ENCODE measurements at places on chromosomes 1 and 21.

GRCh38 chr1:9573723-9574122 lies 15.0 kb upstream of the TMEM201 start:
- no peak for DNase-seq

DNA sequence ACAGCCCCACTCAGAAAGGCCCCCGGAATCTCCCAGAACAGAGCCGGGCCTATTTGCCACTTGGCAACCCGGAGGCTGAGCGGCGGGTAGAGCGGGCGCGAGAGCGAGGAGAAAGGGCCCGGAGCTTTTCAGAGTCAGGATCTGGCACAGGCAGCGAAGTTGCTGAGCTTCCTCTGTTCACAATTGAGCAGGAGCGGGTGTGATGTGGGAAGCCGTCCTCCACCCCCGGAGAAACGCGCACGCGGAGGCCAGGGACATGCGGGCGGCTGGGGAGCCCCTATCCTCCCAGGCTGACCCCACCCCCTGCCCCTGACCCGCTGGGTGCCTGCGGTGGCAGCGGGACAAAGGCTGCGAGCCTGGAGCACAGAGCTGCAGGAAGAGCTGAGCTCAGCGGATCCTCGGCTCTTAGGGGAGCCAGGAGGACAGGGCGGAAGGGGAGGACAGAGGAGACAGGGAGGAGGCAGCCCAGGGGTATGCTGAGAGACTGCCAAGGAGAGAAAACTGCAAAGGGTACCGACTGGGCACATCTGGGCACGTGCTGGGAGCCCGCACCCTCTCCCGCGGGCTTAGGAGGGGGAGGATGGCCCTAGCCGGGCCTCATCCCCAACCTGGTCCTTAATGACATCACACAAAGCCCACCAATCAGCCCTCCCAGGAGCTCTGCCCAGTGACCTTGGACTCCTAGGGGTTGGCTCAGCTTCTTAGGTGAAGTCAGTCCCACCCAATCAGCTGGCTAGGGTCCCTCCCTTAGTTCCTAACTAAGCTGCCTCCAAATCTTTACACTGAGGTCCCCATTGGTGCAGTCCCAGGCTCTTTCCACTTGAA lies 9.3 kb downstream of the KIF21B start:
- no peak for DNase-seq

- DNase-seq = no peak
These were observed 6.3 kb downstream of the CDKN2C start for GRCh38 chr1:50976111-50976889.

GRCh38 chr1:106554294-106554693 lies 502.2 kb upstream of the PRMT6 start:
- no peak for DNase-seq

DNA sequence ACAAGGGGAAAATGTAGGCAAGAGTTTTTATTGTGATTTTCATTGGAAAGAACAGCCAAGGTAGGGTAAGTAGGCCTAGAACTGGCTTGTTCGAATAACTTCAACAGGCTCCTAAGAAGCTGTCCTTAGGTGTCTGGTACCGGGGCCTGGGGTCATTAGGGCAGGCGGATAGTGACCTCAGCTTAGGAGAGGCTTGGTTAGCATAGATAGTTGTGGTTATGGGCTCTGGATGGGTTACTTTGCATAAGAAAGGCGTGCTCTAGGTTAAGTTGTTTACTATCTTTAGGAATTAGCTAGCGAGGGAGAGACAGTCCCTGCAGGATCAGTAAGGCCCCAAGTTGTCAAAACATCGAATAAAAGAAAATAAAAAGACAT lies 20.7 kb upstream of the HPCAL4 start:
- DNase-seq = no peak

GRCh38 chr1:26582836-26583460 lies 53.4 kb downstream of the RPS6KA1 start:
- no peak for DNase-seq

- no peak for DNase-seq
These were observed 19.8 kb upstream of the ASB17 start for GRCh38 chr1:75952016-75952415.

DNA sequence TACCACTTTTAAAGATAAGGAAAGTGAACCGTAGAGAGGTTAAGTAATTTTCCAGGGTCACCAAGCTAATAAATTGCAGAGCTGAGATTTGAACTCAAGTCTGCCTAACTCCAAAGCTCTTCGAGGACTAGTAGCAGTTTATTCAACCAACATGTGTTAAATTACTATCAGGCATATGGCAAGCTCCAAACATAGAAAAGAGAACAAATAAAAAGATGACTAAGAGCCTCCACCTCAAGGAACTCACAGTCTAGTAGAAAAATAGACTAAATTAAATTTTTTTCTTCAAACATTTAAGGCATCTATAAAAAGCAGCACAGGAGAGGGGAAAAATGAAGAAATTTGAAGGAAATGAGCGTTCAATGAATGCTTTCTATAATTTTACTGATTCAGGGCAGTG lies 22.2 kb downstream of the SLC9C2 start:
- no peak for DNase-seq

- DNase-seq = no peak
These were observed 26.3 kb upstream of the NHLH2 start for GRCh38 chr1:115867216-115867615.

GRCh38 chr1:28822799-28823198 lies 10.8 kb downstream of the OPRD1 start:
- no peak for DNase-seq

- DNase-seq = no peak
These were observed 78.8 kb upstream of the ARHGAP29 start for GRCh38 chr1:94316183-94316582.

DNA sequence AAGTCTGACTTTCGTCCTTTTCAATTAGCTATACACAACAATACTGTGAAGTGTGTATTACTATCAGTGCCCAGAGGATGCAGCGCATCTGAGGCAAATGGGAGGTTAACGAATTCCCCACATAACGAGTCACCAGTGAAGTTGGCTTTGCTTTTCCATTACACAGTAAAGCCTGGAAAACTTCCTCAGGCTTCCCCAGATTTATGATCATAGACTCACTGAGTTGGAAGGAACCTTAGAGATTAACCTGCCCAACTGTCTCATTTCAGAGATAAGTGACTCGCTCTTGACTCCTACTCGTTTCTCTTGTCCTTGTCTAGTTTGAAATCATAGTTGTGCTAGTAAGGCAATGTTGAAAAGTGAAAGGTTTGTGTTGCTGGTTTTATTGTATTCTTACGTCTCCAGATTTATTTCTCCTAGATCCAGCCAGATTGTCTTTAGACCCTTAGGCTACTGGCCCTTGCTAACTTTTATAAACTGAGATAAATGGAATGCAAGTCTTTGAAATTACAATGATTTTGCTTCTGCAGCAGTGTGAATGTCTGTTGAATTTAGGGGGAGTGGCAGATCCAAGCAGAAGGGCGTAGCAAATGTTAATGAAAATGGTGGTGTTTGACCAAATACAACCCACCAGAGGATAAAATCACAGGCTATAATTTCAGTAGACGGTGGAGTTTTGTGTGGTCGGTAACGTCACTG lies 17.3 kb downstream of the S1PR1 start:
- DNase-seq = no peak

GRCh38 chr1:30159015-30159414 lies 564.4 kb downstream of the MATN1 start:
- DNase-seq = no peak

- no peak for DNase-seq
These were observed 1.7 kb upstream of the DUSP10 start for GRCh38 chr1:221743416-221744208.

- DNase-seq = no peak
These were observed 40.3 kb downstream of the KIF1B start for GRCh38 chr1:10250663-10251062.

DNA sequence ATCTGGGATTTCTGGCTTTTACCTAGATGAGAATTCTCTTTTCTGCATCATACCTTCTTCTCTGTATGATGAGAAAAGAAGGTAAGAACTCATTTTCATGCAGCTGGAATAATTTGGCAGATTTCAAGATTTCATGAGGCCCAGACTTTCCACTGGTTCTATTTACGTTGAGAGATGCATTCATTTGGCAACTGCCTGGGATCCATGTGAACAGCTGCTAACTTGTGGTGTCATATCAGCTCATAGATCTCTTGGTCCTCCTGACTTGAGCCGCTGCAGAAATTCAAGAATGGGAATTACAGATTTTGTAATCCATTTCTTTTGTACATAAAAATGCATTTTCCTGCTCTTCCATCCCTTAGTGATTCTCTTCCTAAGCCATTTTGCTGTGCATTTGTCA lies 17.1 kb upstream of the C1orf87 start:
- no peak for DNase-seq

DNA sequence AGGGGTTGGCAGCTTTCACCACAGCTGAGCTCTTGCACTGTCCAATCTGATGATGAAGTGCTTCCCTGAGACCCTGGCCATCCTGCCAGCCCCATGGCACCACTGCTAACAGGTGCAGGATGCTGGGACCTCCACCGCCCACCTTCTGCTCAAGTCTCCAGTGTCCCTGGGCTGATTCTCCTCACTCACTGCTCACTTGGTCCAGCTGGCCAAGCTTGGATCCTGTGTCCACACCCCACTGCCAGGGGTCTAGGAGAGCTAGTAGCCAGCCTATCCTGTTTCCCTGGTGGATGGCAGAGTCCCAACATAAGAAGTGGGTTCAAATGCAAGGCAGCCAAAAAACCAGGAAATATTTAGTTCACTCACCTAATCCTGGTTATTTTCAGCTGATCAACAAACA lies 217.2 kb upstream of the IRF2BP2 start:
- DNase-seq = no peak

DNA sequence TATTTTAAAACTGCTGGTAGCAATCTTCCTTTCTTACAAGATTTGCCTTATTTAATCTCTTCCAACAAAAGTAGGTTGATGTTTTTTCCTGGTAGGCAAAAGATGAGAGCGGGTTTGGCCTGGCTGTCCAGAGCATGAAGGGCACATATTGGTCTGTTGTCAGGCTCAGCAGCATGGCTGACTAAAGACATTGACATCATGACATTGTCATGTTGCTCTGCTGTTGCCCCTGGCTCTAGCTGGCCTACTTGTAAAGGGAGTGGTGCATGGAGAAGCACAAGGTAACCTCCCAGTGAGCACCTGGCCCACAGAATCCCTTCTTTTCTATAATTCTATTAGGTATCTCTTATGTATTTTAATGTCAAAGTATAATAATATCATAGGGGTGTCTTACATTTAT lies 23.6 kb downstream of the GNPAT start:
- DNase-seq = no peak

GRCh38 chr1:24890887-24891286 lies 39.2 kb downstream of the RUNX3 start:
- no peak for DNase-seq

DNA sequence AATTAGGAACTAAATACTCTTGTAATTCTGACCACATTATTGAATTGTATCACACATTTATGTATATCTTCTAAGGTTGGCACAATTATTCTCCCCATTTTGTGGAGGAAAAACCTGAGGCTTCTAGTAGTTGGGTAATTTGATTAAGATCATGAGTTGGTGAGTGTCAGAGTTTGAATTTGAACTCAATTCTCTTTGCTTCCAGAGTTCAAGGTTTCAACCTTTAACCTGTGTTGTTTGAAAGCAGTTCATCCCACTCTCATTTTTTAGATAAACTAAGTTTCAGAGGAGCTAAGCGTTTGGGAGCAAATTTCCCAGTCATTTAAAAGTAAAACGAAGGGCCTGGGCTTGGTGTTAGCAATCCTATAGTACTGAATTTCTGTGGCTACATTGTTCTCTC lies 293.4 kb downstream of the ADGRL2 start:
- DNase-seq = no peak

GRCh38 chr1:101112051-101112780 lies 86.6 kb upstream of the DPH5 start:
- peak; percentile 88 for DNase-seq

- no peak for DNase-seq
These were observed 7.9 kb upstream of the ERICH3 start for GRCh38 chr1:74681449-74681848.

- no peak for DNase-seq
These were observed 85.1 kb downstream of the CLDN17 start for GRCh38 chr21:30081506-30081905.

DNA sequence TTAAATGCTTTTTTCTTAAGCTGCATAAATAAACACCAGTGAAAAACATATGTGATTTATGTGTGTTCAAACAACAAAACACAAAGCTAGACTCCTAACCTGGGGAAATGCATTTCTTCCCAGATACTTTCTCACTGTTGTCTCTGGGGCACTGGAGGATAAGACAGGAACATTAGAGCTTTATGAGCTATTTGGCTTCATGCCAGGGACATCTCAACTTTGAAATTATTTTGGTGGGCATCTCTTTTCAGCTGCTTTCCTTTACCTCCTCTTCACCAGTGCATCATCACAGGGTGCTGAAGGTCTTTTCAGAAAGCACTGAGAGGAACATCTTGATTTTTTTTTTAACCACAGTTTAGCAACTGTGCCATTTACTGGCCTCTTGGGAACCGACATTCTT lies 212.9 kb downstream of the DNM3 start:
- no peak for DNase-seq

DNA sequence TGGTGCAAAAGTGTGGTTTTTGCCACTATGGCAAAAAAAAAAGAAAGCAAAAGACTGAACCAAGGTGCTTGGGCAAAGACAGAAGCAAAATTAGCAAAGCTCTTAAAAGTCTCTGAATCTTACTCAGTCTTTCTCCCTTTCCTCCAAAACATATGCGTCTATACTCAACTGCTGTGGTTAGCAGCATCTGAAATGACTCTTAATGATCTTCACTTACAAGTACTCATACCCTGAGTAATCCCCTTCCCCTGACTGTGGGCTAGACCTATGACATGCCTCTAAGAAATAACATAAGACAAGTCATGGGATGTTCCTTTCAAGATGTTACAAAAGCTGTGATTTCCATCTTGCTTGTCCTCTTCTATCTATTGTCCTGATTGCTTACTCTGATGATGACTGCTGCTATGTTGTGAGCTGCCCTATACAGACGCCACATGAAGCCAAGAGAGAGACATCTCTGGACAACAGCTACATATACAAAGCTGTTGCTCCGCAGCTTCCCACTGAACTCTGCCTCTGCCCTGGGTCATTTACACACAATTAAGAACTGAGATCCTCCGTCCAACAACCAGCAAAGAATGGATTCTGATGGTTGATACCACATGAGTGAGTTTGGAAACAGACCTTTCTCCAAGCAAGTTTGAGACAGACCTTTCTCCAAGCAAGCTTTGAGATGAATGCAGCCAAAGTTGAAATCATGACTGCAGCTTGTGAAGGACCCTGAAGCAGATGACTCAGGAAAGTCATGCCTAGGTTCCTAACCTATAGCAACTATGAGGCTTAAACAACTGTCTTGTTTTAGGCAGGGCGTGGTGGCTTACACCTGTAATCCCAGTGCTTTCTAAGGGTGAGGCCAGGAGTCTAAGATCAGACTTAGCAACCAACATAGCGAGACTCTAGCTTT lies 55.2 kb downstream of the PUM1 start:
- DNase-seq = peak; percentile 7

DNA sequence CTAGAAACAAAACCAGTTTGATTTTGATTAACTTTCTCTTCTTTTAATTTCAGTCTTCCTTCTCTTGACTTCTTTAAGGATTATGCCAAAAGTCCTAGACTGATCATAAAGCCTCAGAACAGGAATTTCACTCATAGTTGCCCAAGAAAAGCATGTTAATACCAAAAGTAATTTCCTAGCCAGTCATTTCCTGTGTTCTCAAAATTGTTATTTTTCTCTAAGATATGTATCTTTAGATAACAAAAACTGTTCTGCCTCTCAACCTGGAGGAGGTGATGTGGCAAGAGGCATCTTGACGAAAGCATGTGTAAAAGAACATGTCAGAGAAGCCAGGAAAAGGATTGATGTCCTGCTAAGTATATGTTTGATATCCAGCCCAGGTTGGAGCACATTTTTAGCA lies 78.0 kb upstream of the IPO9 start:
- no peak for DNase-seq

Data from CD4-positive, alpha-beta T cell treated with Interleukin-6 at 100 ng/mL for 8 hours (primary cell).